ENCODE measurements at places on chromosomes 7 and 10.

DNA sequence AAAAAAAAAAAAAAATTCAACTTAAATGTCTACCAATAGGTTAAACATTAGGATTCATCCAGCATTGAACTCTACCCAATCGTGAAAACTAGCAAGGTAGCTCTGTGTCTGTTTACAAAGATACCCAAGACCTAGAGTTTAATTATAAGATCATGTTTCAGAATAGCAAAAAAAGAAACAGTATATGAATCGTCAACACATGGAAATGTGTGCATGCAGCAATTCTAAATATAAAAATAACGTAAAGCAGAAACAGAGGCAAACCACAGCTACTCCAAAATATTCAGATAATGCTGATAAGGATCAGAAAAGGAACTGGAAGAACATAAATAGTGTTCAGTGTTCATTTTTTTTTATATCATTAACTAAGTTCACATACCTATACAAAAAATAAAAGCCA is 68.7 kb downstream of the AFAP1L2 start:
- no peak for DNase-seq

- no peak for DNase-seq
These were observed 200.5 kb upstream of the POT1 start for GRCh38 chr7:125130173-125130572.

GRCh38 chr7:113487925-113488731 is 369.8 kb upstream of the SMIM30 start:
- DNase-seq: no peak

DNA sequence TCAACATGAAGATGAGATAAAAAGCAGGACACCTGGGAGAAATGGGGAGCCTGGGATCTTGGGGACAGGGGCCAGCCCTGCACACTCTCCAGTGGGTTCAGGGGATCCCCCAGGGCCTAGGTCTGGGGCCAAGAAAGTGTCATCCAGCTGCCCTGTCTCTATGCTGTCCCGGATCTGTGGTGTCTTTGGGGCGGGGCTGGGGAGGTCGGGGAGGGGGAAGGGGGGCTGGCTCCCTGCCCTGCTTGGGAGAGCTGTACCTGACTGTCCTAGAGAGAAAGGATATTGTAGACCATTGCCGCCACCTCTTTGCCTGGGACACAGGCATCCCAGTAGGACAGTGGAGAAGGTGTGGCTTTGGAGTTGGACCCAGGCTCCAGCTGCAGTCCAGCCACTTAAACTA is 7.0 kb upstream of the SPACDR start:
- DNase-seq: no peak

- DNase-seq: no peak
These were observed 25.6 kb downstream of the PUS7 start for GRCh38 chr7:105496521-105496920.

DNA sequence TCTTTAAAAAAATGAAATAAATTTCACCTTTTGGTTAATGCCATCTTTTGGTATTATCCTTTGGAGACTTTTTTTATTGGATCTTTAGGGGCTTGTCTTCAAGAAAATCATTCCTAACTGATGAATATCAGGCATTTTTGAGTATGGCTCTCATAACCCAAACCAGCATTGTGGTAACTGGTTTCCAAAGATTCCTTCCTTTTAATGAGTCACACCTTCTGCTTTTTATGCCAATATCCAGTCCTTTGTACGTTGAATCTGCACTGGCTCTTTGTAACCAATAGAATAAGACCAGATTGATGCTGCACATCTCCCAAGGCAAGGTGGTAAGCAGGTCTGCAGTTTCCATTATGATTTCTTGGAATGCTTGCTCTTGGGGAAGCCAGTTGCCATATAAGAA is 89.1 kb downstream of the GPR158 start:
- DNase-seq: no peak

DNA sequence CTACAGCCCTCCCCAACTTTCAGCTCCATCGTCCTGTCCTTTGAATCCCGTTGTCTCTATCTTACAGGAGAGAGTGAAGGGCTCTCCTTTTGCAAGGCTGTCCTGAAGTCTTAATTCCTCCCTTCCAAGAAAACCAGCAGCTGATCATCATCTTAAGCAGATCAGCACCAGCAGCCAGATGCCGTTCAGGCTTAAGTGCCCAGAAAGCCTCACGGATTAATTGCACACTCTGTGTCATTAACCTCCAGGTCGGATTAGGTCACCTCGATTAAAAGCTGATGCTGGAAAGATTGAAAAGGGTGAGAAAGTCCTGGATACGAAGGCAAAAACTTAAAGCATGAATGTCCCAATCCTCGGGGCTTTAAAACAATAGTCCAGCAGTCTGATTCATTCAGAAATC is 24.8 kb upstream of the ADARB2 start:
- no peak for DNase-seq

GRCh38 chr7:45185028-45185863 is 27.7 kb downstream of the RAMP3 start:
- DNase-seq: no peak

DNA sequence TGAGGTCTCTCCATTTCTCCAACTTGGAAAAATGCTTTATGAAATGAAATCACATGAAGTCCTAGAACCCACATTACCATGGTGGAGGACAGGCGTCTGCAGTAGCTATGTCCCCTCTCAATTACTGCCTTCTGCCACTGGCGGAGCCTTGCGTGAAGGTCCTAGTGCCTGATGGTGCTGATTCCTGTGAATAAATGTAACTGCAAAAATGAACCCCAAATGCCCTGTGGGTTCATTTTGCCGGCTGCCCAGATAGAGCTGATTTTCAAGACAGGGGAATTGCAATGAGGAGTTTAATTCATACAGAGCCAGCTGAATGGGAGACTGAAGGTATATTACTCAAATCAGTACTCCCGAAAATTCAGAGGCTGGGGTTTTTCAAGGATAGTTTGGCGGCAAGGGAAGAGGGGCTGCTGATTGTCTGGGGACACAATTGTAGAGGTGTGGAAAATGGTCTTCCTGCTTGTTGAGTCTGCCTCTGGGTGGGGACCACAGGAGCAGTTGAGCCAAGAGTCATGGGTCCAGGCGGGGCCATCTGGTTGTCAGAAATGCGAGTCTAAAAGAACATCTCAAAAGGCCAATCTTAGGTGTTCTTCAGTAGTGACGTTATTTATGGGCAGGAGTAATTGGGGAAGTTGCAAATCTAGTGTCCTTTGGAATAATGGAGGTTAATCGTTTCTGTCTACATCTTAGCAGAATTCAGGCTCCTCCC is 13.5 kb downstream of the PRF1 start:
- DNase-seq: no peak

- DNase-seq: no peak
These were observed 464 bp downstream of the KIAA1217 start for GRCh38 chr10:24209432-24209771.

DNA sequence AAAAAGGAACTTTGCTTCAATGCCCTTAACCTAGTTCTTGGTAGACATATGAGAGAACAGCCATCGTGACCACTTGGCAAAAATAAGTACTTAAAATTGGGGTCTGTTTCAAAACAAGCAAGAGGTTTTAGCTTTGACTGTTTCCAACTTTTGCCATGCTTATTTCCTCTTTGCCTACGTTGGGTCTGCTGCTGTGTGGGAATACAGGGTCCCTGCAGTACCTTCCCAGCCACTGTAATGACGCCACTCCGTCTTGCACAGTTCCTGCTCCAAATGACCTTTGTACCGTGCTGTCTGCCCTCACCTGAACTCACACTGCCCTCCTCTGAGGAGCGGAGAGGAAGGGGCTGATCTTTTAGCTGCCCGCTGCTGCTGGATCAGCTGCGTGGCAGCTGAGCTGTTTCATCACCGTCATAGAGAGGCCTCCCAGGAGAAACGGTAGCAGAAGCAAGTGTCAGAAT is 133.1 kb downstream of the MAPK8 start:
- no peak for DNase-seq

DNA sequence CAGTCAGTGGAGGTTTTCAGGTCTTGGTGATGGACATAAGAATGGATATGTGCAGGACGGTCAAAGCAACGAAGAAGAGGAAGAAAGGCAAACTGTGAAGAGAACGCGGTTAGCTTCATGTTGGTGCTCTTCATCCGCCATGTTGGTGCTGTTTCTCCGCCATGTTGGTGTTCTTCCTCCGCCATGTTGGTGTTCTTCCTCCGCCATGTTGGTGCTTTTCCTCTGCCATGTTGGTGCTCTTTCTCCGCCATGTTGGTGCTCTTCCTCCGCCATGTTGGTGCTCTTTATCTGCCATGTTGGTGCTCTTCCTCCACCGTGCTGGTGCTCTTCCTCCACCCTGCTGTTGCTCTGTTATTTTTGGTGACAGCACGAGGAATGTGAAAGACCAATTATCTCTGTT is 95.4 kb downstream of the DOCK1 start:
- no peak for DNase-seq

DNA sequence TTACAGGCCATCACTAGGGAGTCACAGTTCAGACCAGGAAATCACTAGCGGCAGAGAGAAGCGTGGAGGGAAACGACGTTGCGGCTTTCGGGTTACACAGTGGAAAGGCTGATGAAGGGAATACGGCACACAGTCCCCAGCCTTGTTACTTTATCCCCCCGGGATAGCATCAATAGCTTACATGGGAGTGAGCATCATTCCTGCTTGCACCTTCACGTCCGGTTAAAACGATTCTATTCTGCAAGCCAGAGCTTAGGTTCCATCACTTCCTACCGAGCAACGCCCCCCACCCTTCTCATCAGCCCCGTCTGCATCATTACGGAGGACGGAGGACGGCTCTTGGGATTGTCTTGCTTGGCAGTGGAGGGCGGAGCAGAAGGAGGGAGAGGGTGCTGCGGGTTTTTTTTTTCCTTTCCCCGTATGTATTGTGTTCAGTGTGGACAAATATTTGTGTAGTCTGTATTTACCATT is 124.9 kb downstream of the CLEC2L start:
- DNase-seq: no peak

DNA sequence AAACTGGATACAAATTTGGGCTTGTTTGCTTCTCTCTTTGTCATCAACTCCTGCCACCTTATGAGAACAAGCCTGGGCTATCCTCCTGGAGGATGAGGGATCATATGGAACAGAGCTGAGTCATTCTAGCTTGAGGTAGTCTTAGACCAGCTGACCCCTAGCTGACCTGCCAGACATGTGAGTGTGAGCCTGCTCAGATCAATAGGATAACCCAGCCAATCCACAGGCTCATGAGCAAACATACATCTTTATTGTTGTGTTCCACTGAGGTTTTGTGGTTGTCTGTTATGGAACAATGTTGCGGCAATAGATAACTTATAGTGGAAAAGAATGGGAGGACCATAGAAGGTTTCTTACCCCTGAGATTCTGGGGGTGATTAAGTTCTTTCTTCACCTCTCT is 54.5 kb upstream of the FAM180A start:
- no peak for DNase-seq

DNA sequence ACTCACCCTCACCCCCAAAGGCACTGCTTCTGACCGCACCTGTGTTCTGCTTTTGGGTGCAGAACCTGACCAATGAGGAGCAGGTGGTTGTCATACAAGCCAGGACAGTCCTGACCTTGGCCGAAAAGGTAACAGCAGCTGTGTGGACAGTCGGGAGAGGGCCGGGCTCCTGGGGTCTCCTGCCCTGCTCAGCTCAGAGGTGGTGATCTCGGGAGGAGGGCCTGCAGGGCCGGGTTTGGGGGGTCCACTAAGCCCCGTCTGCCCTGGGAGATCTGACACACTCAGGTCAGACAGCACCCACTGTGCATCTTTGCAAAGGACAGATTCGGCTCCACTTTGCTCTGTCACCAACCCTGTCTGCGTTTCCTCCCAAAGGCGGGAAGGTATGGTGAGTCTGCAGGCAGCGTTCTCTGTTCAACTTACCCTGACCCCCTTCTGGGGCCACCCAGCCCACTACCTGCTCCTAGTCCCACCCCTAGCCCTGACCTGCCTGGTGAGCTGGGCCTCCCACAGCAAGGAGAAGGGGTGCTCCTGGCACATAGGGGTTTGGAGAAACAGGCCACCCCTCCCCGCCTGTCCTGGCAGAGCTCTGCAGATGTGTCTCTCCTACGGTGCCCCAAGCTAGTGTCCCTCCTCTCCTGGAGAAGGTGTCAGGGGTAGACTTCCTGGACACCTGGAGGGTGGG is 33.7 kb upstream of the DPYSL4 start:
- DNase-seq: peak; percentile 29

GRCh38 chr10:131868436-131868835 is 32.4 kb upstream of the PPP2R2D start:
- DNase-seq: no peak

DNA sequence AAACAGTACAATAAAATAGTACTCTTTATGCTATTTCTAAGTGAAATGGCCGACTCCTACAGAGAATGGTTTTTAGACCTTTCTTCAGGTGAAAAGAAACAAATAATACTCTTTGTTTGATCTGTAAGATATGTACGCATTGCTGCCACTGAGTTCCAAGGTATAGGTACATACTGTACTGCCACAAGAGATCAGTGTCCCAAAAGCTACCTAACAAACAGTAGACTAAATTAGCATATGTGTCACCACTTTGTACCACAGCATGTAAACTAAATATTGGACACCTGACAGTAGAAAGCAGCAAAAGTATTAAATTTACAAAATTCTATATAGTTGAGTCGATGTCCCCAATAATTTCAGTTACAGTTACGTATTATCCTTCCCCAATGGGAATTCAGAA is 14.4 kb downstream of the MTPN start:
- DNase-seq: no peak

- DNase-seq: no peak
These were observed 7.0 kb upstream of the CAMK2G start for GRCh38 chr10:73881221-73881919.

GRCh38 chr7:151330661-151331060 is 11.0 kb upstream of the NUB1 start:
- no peak for DNase-seq

DNA sequence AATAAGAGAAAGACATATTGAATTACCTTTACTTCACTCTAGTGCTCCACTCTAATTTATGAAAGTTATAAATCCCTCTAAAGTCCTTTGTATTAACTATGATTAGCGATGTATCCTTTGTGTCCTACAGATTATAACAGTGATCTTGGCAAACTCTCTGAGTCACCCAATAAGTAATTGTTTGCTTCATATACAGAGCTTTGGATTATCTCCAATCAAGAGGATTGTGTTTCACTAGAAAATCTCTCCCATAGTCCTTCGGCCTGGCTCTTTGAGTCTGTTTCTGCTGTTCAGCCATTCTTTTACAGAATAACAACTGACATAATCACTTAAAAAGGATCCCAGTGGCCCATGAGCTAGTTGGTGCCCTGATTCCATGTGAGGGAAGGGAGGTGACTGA is 9.5 kb downstream of the LMOD2 start:
- no peak for DNase-seq

Measured in Right ventricle myocardium superior (tissue), 1 donor.